ENCODE measurements at places on chromosomes 12 and 14. TPM values are rescaled to one million over a fixed set of nuclear protein-coding genes. Genes with fewer than 3 reads are reported as not detected.

Gene WDHD1
- polyA plus RNA-seq = 24.9 TPM

Gene SDSL
- 9.0 TPM for polyA plus RNA-seq

Gene NEUROD4
- not detected for polyA plus RNA-seq

Gene NEMP1
- polyA plus RNA-seq = 37.8 TPM

Gene KRT72
- not detected for polyA plus RNA-seq

Gene TPPP2
- polyA plus RNA-seq = 2.7 TPM

Gene SP1
- polyA plus RNA-seq = 92.3 TPM

Gene IFNG-AS1
- polyA plus RNA-seq = 0.28 TPM

Gene RPL10L
- not detected for polyA plus RNA-seq

Gene SLC35E3
- polyA plus RNA-seq = 23.0 TPM

Gene BMAL2
- polyA plus RNA-seq = 7.5 TPM

Gene MSRB3
- polyA plus RNA-seq = 21.8 TPM

Gene DNM1L
- polyA plus RNA-seq = 165 TPM

Gene PRIMA1
- 1.5 TPM for polyA plus RNA-seq

Gene OTOGL
- 0.95 TPM for polyA plus RNA-seq

Gene EIF2S3B
- 1.5 TPM for polyA plus RNA-seq

Gene RBP5
- 54.0 TPM for polyA plus RNA-seq

Gene ASCL1
- polyA plus RNA-seq = 0.08 TPM

Gene NINJ2
- 1.3 TPM for polyA plus RNA-seq

Gene SPIC
- polyA plus RNA-seq = not detected

Gene FLVCR2
- polyA plus RNA-seq = 10.1 TPM

Gene NTN4
- 99.8 TPM for polyA plus RNA-seq

Gene TBC1D30
- 5.1 TPM for polyA plus RNA-seq

Gene LRP1-AS
- polyA plus RNA-seq = not detected

Gene SERPINA12
- polyA plus RNA-seq = 0.91 TPM

Gene CMKLR1
- polyA plus RNA-seq = 3.1 TPM

Gene SIX6
- polyA plus RNA-seq = not detected

Gene INHBC
- polyA plus RNA-seq = 0.27 TPM

Gene RD3L
- polyA plus RNA-seq = not detected

Gene ZNF26
- 17.7 TPM for polyA plus RNA-seq

Gene SLC4A8
- 6.2 TPM for polyA plus RNA-seq

Gene TAS2R13
- 0.12 TPM for polyA plus RNA-seq

Gene KRT2
- not detected for polyA plus RNA-seq

Gene HHIPL1
- polyA plus RNA-seq = 0.98 TPM

Gene ADAMTS20
- polyA plus RNA-seq = 1.2 TPM

Gene NRIP2
- 29.7 TPM for polyA plus RNA-seq

Gene RPGRIP1
- polyA plus RNA-seq = 0.58 TPM

Gene CLEC9A
- 0.76 TPM for polyA plus RNA-seq

Gene CELA1
- not detected for polyA plus RNA-seq

Gene HNRNPA1
- polyA plus RNA-seq = 4,010 TPM

Gene CLEC14A
- polyA plus RNA-seq = 11.4 TPM

Gene C12orf60
- 5.5 TPM for polyA plus RNA-seq

Gene IGF1
- 3.7 TPM for polyA plus RNA-seq

Gene IAPP
- not detected for polyA plus RNA-seq

All from left kidney (tissue), 8 donors.